ENCODE measurements at places on chromosomes 4 and X.

GRCh38 chr4:6321361-6321760 lies 51.7 kb downstream of the WFS1 start:
- DNase-seq = no peak

GRCh38 chrX:121886557-121886956 lies 839.1 kb downstream of the GLUD2 start:
- no peak for DNase-seq

DNA sequence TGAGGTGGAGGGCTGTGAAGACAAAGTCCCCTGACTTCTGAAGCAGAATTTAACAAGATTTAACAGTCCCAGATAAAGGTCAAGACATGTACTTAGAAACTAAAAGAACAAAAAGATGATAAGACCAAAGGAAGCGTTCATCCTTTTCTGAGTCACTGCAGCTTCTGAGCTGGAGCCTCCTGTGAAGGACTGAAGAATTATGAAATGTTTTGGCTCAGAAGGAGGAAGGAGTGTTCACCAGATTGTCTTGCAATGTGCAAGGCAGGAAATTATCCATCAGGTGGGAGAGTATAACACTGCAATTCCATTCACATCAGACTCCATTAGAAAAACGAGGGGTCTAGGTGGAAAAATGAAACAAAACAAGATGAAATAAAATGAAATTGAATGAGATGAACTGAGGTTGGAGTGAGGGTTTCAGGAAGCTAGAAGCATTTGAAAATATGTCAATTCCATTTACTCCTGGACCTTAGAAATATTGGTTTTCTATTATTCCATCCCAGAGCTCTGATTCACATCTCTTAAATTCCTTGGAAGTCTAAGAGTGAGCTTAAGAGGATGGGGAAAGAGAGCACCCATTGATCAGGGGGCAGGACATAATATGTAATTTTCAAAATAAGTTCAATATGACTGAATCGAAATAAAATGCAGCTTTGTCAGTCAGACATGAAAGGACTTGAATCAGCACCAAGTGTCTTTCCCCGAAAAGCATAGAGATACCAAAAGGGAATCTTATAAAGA lies 186.1 kb upstream of the LNX1 start:
- DNase-seq = no peak

DNA sequence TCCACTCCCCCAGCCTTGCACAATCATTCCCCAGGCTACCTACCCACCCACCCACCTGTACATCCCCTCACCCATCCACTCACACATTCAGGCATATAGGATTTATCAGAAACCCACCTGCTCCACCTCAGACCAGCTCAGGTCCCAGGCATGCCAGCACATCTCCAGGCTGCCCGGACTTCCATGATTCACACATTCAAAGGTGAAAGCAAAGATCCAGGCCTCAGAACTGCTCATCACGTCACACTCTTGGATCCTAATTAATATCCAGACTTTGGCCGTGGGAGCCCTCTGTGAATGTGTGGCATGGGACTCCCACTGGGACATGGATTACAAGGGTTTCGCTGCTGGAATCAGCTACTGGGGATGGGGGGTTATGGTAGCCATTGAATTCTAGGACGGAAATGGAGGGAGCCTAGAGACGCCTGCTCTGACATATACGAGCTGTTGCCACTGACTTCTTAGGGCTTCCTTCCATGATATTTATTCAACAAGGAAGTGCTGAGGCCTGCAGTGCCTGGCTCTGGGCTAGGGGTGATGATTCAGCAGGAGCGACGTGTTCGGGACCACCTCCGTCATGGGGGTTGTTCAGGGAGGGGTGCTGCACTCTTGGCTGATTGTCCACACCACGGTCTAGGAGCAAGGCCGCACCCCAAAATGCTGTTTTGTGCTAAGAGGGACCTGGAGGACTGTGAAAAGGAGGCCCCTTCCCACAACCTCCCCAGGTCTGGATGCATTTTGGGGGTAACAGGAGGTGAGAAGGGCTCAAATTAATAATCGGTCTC lies 56.9 kb upstream of the ADRA2C start:
- DNase-seq = no peak

GRCh38 chr4:182944484-182945213 lies 27.5 kb upstream of the DCTD start:
- DNase-seq = no peak

- DNase-seq = no peak
These were observed 127.7 kb downstream of the PRKX start for GRCh38 chrX:3585719-3586118.

GRCh38 chr4:89753601-89754066 lies 83.3 kb downstream of the SNCA start:
- no peak for DNase-seq

GRCh38 chr4:185282968-185283367 lies 73.6 kb downstream of the SNX25 start:
- DNase-seq = no peak

DNA sequence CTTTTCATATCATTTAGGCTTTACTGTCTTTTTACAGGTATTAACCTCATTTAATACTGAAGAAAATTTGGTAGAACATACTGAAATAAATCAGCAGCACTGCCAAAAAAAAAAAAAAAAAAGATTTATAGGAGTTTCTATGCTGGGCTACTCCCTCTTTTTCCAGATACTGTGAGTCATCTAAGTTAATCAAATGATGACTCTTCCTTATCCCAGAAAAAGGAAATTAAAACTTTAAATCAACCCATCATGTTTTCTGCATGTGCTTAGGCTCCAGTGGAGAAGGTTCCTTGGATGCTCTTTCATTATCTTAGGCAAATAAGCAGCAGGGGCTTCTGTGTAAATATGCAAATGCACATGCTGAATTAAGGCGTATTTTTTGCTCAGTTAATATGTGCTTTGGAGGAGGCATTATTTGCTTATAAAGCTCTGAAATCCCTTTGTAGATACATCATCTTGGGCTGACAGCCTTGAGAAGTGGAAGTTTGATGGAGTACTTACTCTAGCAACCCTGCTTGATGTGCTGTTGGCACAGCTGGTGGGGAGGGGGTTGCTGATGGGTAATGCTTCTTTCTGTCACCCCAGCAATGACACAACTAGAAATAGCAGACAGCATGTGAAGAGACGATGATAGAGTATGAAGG lies 136.1 kb downstream of the C4orf33 start:
- no peak for DNase-seq

GRCh38 chr4:145340071-145340675 lies 141.5 kb upstream of the SMAD1 start:
- no peak for DNase-seq

DNA sequence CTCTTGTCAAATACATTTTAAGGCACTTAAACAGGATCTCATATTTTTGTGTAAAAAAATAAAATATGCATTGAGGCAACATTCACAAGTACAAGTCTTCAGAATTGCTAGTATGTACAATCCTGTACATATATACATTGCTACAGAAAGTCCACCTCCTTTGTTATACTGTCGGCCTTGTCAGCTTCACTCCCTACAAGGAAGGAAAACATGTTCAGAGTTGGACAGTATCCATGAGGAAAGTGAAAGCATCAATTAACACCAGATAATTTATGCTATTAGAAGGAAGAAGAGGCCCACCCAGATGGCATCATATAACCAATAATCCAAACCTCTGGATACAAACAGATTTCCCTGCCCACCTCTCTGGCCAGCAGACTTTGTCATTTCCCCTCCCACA lies 42.0 kb downstream of the REELD1 start:
- DNase-seq = no peak

DNA sequence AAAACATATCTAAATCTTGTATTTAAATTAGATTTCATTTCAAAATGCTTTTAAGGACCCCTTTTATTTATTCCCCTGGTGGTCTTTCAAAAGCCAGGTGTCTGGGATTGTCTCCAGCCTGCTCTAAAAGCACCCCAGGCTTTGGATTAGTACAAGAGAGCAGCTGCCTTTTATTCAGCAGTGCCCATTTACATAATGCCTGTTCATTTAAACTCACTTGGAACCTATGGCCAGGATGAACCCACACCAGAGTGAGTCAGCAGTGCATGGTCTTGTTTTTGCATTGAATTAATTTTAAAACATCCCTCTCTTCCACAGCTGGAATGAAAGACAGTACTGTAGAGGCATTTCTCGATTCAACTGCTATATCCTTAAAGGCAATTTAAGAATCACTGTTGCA lies 64.1 kb upstream of the TENM3 start:
- DNase-seq = no peak

DNA sequence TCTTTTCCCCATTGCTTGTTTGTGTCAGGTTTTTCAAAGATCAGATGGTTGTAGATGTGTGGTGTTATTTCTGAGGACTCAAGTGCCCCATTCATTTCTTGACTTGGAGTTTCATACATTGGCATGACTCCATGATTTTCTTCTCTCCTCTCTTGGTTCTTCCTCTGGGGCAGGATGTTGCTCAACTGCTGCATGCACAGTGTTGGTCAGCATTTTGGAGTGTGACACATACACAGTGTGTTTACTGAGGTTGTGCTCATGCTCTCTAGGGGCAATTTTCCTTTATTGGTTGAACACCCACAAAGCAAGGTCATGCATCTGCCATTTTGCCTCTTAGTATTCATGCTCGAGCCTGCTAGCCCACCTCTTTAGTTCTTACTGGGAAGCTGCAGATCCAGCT lies 1993.8 kb downstream of the ARAP2 start:
- no peak for DNase-seq

DNA sequence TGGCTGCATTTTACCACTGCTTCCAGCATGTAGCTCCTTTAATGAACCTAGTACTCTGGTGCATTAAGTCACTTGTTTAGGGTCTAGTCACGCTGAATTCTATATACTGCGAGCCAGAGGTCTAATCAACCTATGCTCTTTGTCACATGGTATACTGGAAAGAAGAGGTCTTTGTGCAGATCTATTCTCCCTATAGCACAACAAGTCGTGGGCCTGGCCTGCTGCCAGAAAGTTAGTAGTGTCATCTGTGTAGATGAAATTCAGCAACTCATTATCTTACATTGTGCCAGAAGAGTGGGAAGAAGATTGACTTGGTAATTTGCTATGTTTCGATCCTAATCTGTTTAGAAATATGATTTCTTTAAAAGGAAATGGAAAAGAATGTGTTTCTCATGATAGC lies 80.8 kb downstream of the AWAT2 start:
- no peak for DNase-seq

DNA sequence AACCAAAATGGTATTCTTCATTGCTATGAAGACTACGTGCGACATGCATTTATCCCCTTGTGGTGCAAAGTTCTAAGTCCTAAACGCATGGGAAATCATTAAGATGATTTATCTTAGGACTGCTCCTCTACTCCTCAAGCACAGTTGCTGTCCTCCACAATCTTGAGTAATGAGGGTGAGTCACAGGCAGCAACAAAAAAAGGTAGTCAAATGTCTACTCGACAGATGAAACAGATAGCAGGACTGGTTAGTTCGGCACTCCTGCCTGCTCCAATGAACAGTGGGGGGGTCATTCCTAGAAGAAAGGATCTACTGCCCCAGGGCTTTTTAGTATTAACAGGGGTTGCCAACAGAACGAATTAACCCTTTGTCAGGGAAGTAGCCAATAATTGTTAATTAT lies 233.7 kb upstream of the FGF13 start:
- DNase-seq = no peak

GRCh38 chrX:4710618-4711433 lies 997.4 kb upstream of the PRKX start:
- no peak for DNase-seq

DNA sequence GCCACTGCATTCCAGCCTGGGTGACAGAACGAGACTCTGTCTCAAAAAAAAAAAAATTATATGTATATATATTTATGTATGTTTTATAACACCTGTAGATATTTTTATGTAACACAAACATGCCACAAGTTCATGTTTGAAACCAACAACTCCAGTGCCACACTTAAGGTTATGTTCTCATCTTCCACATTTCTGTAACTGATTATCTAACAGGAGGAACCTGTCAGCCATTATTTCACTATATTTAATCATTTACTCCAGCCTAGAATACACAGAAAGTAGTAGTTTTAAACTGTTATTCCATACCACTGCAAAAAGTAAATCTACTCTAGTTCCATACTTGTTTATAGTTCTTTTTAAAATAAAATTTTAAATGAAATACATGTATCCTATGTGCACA lies 32.3 kb downstream of the MCUB start:
- no peak for DNase-seq

DNA sequence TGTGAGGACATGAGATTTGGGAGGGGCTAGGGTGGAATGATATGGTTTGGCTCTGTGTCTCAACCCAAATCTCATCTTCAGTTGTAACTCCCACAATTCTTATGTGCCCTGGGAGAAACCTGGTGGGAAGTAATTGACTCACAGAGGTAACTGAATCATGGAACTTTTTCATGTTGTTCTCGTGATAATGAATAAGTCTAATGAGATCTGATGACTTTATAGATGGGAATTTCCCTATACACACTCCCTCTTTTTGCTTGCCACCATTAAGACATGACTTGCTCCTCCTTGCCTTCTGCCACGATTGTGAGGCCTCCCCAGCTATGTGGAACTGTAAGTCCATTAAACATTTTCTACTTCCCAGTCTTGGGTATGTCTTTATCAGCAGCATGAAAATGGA lies 253.2 kb upstream of the GK2 start:
- no peak for DNase-seq

- DNase-seq = no peak
These were observed 85.4 kb downstream of the WFS1 start for GRCh38 chr4:6355052-6355451.

DNA sequence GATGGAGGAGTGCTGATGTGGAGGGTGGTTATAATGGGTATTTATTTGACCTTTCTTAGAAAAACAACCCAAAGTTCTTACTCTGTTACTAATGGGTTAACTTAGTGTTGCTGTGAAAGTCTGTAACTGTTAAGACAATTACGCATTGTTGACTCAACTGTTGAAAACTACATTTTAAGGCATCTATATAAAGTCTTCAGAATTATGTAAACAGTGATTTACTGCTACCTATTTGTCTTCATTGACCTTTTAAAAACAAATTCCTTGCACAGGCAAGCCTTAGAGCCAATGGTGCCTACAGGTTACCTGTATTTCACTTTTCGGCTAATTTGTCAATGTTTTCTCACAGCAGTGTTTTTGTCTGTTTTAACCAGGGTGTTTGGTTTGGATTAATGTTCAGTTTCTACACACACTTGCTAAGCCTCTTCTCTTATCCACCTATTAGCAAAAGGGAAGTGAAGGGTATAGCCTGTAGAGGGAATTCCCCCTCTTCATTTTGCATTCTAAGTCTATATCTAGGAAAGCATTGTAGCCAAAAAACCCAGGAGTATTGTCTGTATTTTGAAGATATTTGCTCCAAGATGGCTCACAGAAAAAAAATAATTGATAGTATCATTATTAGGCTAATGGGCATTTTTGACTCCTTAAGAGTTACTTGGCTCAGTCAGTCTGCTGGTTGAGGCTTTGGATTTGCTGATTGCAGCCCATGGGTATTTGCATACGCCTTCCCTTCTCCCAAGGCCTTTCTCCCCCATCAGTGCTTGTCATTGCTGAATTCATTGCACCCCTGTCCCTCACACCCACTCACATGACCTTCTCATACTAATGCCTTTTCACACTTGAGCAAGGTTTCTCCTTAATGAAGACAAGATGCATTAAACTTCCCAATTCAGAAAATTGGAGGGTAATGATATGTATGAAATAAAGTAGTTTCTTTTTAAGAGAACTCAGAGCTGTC lies 30.5 kb downstream of the AFF1 start:
- no peak for DNase-seq

- no peak for DNase-seq
These were observed 239.2 kb downstream of the ANK2 start for GRCh38 chr4:113288696-113289095.

- no peak for DNase-seq
These were observed 36.0 kb downstream of the GAB3 start for GRCh38 chrX:154714925-154715324.

- DNase-seq = no peak
These were observed 1.3 kb upstream of the TSPYL2 start for GRCh38 chrX:53080628-53081580.

GRCh38 chrX:77389891-77390290 lies 57.3 kb upstream of the FGF16 start:
- DNase-seq = no peak

All from C1 segment of cervical spinal cord (tissue), 14 donors.